HuH-7.5 (cell line): ENCODE measurements at places on chromosomes 6 and 20.

DNA sequence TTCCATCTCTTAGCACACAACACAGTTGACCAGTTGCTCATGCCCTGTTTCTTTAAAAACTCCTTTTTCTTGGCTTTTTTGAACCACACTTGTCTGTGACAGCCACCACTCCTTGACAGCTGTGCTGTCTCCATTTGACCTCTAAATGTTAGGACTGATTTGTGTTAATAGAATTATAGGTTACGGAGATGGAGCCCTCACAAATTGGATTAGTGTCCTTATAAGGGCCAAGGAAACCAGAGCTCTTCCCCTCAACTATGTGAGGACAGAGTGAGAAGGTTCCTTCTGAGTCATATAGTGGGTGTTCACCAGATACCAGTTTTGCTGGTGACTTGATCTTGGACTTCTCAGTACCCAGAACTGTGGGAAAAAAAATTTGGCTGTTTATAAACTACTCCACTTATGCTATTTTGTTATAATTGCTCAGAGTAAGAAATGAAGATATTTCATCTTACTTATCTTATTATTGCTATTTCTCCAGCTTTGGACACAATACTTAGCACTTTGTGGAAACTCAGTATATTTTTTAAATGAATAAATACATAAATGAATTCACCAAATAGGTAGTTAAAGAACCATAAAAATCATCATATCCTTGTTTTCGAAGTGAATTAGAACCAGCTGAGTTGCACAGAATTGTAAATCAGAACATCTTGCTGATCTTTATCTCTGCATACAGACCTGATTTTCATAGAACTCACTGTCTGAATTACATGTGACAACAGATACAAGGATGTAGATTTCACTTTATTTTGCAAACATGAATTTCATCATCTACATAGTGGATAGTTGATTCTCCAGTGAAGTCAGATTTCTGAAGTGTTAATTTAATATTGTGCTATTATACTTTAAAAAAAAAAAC is 598.5 kb upstream of the IRAK1BP1 start:
- no peak for DNase-seq

GRCh38 chr20:47127546-47127945 is 229.0 kb downstream of the ZMYND8 start:
- no peak for DNase-seq

DNA sequence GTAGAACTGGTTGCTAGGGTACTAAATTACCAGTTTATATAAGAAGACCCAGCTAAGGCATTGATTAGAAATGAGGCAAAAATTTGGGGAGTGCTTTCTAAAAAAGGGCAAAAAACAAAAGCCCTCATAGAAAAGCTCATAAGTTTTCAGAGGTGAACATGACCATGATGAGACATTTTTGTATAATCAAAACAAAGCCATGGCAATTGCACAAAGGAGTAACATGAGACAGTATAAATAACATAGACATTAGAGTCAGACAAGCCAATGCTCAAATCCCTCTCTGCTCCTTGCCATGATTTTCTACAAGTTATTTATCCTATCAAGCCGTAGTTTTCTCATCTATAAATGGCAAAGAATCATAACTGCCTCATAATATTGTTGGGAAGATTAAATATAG is 112.2 kb upstream of the ADTRP start:
- no peak for DNase-seq

DNA sequence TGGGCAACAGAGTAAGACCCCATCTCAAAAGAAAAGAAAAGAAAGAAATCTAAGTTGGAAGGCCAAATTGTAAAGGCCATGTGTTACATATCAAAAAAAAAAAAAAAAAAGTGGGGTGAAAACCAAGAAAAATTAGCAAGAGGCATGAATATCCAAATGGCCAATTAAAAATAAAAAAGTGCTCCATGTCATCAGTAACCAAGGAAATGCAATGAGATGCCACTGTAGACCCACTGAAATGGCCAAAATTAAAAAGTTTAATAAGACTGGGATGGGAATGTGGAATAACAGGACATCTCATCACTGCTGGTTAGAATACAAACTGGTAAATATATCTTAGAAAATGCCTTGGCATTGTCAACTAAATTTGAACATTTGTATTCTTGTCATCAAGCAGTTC is 30.1 kb upstream of the BCLAF1 start:
- DNase-seq: no peak

DNA sequence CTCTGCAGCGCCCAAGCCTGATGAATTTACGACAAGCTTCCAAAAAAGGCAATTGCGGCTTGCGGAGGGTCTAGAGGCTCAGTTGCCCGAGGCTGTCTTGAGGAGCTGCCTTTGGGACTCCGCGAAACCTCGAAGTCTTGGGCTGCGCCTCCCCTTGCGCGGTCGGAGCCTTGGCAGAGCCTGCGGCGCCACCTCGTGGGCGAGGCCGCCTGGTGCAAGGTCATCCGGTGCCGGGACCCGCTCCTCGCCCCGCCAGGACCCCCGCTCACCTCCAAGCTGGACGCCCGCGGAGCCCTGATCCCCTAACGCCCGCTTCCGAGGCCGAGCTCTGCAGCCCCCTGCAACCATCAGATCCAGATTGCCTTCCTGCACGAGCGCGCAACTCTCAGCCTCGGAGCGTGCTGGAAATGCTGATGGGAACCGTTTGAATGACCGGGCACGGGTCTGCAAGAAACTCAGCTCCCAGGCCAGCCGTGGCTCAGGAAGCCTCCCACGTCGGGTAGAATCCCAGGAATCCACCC is 14.9 kb upstream of the FAM210B start:
- DNase-seq: no peak

GRCh38 chr6:85081102-85081501 is 316.7 kb upstream of the TBX18 start:
- DNase-seq: no peak

GRCh38 chr6:32076321-32076809 is 32.8 kb downstream of the TNXB start:
- DNase-seq: no peak

- no peak for DNase-seq
These were observed 3.5 kb upstream of the HLA-DRA start for GRCh38 chr6:32436186-32436585.

GRCh38 chr6:26398555-26398954 is 3.5 kb upstream of the BTN3A1 start:
- DNase-seq: no peak

- no peak for DNase-seq
These were observed 133.3 kb upstream of the ARMC2 start for GRCh38 chr6:108714766-108715414.

DNA sequence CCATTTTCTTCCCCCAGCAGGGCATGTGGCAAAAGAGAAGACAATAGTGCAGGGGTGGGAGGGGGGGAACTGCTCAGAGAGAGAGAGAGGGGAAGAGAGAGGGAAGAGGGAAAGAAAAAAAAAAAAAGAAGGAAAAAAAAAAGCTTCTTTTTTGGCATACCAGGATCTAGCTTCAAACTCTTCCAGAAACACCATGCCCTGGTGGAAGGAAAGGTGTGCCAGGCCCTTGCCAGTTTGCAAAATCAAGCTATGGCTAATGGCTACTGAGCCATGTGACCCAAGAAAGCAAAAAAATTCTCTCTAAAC is 326 bp downstream of the ZMYND8 start:
- DNase-seq: no peak

GRCh38 chr20:48614593-48615274 is 213.1 kb downstream of the PREX1 start:
- no peak for DNase-seq

- DNase-seq: no peak
These were observed 25.8 kb upstream of the TNFRSF21 start for GRCh38 chr6:47335466-47335865.

- DNase-seq: no peak
These were observed 33.9 kb upstream of the STXBP5 start for GRCh38 chr6:147170269-147170668.

GRCh38 chr20:19802492-19803158 is 44.6 kb downstream of the RIN2 start:
- DNase-seq: no peak

DNA sequence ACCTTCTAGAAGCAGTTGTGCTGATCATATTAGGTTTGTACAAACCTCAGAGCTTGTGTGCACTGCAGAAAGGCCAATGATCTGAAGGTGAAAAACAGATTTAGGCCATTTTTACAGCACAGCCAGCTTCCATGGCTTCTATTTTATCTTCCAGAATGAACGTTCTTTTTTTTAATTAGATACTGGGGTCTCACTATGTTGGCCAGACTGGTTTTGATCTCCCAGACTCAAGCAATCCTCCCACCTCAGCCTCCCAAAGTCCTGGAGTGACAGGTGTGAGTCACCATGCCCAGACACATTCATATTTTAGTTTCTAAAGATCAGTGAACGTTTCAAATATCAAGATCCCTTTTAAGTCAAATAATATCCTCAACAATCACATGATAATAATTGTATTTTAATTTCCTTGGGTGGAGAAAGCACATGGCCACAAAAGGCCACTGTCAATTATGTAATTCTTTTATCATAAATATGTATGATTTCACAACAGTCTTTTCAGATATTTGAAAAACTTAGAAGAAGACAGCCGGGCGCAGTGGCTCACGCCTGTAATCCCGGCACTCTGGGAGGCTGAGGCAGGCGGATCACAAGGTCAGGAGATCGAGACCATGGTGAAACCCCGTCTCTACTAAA is 326.7 kb upstream of the JARID2 start:
- DNase-seq: no peak

DNA sequence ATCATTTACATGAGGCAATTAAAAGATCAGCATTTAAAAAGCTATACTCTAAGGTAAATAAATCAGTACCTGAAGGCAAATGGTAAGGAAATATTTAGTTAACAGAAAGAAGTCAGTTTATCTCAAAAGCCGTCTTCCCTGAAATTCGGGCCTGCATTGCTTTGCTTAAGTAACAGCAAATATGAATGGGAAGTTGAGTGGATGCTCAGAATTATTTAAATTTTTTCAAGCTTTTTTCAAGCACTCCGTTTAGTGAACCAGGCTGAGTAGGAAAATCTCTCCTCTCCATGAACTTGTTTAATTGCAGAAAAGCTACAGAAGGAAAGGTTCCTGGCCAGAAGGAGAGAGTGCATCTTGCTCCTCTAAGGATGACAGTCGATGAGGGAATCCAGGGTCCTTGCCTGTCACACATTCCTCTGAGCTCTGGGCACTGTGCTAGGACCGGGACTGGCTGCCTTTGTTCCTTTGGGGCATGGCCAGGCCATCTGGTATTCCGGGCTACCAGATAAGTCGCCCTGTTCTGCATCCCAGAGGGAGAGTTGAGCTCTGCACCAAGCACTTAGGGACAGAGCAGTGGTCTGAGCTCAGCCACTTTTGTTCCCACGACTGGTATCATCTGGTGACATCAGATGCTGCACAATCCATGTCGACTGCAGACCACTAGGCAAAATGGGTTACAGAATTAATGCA is 77.6 kb downstream of the RIN2 start:
- DNase-seq: no peak

GRCh38 chr20:2771631-2772080 is 28.8 kb downstream of the CPXM1 start:
- no peak for DNase-seq

DNA sequence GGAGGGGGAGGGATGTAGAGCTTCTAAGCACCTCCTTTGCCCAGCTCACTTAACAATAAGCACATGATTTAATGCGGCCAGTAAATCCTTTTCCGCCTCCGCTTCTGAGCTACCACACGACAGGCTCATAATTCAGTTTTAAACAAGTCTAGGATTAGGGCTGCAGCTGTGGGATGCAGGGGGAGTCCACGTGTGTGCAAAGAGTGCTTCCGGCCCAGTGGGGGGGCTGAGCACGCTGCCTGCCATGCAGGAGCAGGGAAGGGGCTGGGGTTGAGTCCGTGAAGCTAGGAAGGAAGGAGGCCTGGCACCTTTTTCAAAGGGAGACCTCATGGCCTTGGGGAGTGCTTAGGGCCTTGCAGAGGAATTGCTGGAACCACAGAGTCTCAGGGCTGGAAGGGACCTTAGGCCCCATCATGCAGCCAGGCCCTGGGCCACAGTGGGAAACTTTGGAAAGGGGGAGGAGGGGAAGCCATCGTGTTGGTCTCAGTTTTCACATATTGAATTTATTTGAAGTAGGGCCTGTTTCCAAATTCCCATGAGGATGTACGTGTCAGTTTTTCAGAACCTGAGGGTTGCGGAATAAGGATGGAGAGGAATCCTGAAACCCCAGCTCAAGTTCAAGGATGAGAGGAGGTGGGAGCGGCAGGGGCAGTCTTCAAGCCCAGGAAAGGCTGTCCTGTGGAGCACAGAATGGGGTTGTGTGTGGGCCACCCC is 96.1 kb downstream of the VEGFA start:
- DNase-seq: no peak

DNA sequence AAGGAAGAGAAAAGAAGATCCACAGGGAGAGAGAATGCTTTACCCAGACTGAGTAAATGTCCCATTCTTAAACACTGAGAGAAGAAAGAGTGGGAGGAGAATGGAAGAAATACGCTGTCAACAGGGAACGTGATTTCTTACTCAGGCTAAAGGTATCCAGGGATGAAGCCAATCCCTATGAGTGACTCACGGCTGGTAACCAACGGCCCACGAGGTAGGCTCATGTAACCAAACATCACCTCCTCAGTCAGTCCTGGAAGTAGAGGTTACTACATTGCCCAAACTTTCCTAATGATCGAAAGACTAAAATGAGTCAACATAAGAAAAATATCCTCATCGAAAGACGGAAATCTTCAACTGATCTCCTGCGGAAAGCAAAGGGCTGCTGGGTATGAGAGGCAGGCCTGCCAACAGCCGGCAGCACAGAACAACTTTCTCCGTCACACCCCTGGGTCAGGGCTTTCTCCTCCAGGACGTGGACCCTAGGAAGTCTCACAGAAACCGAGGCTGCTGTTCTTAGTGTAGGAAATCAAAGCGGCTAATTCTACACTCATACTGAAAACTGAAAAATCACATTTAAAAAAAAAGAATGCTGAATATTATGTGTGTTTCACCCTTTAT is 292.6 kb downstream of the GMDS start:
- no peak for DNase-seq

- DNase-seq: no peak
These were observed 27.6 kb downstream of the LBP start for GRCh38 chr20:38373898-38374297.

DNA sequence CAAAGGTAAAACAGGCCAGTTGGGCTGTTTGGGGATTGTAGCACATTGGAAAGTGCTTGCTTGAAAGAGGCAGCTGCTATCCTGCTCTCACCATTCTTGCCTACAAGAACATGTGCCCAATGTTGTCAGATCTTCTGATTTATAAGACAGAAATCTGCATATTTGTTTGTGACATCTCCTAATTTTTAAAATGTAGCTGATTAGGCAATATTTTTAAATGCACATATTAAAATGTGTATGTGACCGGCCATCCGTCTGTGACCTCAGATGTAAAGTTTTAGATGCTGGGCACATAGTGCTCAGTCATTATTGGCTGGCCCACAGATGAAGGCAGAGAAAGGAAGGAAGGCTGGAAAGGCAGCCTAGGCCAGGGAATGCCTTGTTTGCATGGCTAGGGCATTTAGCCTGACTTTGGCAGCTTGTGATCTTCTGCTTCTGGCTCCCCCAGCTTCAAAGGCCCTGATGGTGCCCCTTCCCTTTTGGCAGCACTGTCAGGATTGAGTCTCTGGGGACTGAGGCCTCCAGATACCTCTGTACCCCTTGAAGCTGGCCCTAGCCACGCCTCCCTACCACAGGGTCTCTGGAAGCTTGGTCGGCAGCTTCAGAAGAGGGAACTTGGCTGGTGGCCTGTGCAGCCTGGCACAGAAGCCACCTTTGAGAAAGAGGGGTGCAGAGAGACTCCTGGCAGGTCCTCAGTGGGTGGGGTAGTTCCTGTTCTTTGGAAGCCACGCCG is 6.4 kb downstream of the SNPH start:
- DNase-seq: no peak
